ENCODE measurements at places on chromosomes 4 and X.

DNA sequence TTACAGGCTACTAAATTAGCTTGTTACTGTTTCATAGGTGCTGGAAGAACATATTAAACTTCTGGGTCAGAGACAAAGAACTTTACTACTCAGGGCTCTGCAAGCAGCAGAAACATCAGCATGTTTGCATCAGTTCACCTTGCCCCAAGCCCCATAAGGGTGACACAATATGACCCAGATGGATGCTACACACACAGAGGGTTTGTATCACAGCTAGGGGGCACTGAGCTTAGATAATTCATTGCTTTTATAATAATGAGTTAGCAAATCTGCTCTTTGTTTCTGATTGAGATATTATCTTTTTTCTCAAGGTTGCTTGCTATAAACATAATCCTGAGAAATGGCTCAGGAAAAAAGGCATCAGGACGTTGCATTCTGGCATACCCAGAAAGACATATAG is 4.8 kb upstream of the SYNPO2 start:
- DNase-seq: no peak

- no peak for DNase-seq
These were observed 958.0 kb downstream of the STPG2 start for GRCh38 chr4:97185233-97185632.

- DNase-seq: no peak
These were observed 14.5 kb downstream of the MAGEA9B start for GRCh38 chrX:149572743-149573142.

- DNase-seq: no peak
These were observed 33.0 kb downstream of the CCNG2 start for GRCh38 chr4:77190053-77190452.

- DNase-seq: no peak
These were observed 810.9 kb upstream of the TENM3 start for GRCh38 chr4:181432335-181432734.

- no peak for DNase-seq
These were observed 1161.3 kb downstream of the C4orf33 start for GRCh38 chr4:130257271-130257670.

GRCh38 chr4:150950657-150951288 is 64.3 kb downstream of the LRBA start:
- DNase-seq: no peak

DNA sequence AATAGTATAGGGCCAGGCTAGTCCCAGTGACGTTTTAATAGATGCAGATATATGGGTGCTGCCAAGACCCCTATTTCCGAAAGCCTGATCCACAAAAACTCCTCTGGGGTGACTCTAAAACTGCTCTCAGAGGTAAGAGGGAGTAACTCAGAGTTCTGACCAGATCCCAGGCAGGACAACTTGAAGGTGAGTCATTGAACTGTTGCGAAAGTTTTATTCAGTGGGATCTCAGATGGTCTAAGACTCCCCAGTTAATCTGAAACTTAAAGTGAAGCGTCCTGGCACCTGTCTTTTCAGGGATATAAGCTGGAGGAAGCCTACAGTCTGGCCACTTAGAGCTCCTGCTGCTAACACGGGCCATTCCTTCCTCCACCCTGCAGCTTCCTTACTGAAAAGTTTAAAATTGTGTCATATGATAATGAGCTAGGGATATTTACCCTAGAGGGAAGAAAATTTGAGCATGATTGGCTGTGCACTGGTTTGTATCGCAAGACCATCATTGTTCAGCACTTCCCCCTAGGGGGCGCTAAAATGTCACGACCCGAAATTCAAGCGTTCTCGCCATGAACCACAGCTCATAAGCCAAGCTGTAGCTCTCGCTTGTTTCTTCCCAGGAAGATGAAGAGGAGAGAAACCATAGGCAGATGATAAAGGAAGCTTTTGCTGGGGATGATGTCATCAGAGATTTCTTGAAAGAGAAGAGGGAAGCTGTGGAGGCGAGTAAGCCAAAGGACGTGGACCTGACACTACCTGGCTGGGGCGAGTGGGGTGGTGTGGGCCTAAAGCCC is 19.5 kb downstream of the UTP14A start:
- peak; percentile 65 for DNase-seq

DNA sequence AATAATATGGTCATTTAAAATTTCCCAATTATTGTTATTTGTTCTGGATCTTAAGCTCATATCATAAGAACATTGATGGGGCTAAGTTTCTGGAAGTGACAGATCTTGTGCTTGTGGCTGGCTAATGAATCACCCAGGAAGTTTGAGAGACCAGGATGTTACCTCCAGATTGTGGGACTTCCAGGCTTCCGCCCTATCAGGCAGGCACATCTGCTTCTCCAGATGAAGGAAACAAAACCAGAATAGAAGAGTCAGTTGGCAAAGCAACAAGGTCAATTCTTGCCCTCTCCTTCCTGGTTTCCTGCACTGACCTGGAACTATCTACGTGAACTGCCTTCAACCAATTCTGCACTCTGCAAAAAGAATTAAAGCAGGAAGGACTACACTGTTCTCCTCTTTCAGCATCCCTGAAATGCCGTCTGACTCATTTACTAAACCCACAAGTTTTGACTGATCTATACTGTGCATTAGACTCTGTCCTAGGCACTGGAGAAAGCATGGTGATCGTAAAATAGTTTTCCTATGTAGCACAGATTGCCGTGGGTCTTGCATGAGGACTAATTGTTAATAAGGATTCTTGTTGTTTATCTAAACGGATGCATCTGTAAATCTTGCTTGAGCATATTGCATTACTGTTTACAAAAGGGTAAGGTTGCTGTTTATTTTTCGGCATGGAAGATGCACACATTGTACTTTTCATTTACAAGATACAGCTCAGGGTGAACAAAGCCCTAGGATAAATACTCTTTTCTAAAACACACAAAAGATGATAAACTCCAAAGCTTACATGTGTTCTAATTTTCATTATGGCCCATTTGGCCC is 74.6 kb downstream of the AMELX start:
- no peak for DNase-seq

- DNase-seq: no peak
These were observed 224.7 kb downstream of the ANTXR2 start for GRCh38 chr4:79848329-79848728.

GRCh38 chr4:3106339-3107186 is 32.1 kb downstream of the HTT start:
- DNase-seq: peak; percentile 83

DNA sequence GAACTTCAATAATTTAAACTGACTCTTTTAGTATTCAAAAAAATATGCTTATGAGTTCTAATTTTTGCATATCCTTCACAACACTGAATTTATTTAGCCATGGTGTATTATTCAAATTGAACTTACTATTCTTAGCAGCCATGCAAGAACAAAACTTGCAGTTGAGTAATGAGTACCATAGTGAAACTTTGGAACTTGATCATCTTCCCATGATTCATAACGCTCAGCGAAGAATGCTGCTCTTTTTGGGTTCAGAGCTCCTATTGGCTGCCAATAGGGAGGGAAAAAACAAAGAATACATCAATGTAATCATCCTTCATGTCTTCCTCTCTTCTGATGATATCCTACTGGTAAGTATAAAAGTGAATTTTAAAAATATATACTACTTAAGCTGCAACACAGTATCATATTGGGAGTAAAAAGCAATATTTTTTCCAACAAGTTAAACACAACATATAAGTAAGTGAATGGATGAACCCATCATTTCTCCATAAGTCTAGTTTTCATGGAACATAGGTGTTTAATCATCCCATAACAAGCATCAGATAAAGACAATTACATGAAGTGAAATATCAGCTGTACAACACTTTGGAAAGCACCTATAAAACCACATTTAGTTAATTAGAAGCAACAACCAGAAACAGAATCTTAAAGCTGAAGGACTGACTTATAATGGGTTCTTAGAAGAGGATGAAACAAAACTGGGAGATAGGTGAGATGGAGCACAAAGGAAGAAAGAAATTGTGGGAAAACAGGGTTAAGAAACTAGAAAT is 145.2 kb upstream of the MAB21L2 start:
- no peak for DNase-seq

GRCh38 chrX:109624641-109625616 is at the start of gene KCNE5:
KCNE5 (minus strand) TSS chrX:109625172; CDS start chrX:109625020, 152 bp downstream.
- peak; percentile 72 for DNase-seq

- DNase-seq: no peak
These were observed 95.7 kb upstream of the GRIA3 start for GRCh38 chrX:123088331-123088730.

DNA sequence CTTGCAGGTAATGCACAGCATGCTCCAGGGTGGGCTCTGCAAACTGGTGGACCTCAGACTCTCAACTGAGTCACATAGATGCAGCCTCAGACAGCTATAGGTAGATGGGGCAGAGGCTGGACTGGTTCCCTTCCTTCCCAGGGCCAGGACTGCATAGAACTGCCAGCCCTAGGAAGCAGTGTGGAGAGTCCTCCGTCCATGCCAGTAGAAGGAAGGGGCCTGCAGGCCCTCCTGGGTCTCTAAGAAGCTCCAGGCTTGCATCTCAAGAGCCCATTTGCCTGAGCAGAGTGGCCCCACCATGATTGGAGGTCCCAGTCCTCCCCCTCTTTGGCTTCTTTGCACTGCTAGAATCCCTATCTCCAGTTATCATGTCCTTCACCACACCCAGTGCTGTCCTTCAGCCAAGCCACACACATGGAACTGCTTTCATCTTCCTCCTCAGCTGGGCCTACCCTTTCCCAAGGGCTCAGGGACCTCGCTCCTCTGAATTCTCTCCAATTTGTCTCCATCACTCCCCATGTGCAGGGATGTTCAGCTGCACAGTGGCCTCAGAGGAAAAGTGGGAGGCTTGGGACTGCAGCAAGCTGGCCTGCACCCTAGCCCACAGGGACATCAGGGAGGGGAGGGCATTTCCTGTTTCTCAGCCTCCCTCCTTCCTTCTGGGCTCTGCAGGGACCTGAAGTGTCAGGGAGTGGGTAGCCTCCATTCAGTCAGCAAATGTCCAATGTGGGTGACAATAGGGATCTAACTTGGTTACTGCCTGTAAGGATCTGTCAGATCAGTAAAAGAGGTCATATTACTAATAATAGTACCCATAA is 146.0 kb downstream of the PJA1 start:
- no peak for DNase-seq

DNA sequence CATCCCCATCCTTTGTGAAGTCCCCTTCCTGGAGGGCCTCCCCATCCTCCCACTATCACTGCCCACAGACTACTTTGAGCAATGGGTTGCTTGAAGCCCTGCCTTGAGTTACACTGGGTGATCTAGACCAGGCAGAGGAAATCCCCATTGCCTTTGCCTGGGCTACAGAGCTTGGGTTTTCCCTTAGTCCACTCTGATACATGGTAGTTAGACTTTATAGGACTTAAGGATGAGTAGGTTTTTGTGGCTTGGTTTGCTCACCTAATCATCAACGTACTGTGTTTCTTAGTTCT is 56.6 kb downstream of the TMEM131L start:
- no peak for DNase-seq

- DNase-seq: no peak
These were observed 41.9 kb downstream of the PCDH19 start for GRCh38 chrX:100368167-100368566.

- DNase-seq: no peak
These were observed 111.4 kb upstream of the LIMCH1 start for GRCh38 chr4:41426539-41426938.

Data from right hindlimb (tissue), 1 donor.